Activated CD4-positive, alpha-beta T cell treated with anti-CD3 and anti-CD28 coated beads, Interleukin-10, Interleukin-2, amounts not matched to agents 100 ng/mL and 50 ng/mL, durations not matched to agents 16 hours and 8 hours (primary cell): ENCODE measurements at places on chromosomes 4 and X.
A peak's percentile ranks its signal among the peaks of the same experiment; 100 is the strongest.

DNA sequence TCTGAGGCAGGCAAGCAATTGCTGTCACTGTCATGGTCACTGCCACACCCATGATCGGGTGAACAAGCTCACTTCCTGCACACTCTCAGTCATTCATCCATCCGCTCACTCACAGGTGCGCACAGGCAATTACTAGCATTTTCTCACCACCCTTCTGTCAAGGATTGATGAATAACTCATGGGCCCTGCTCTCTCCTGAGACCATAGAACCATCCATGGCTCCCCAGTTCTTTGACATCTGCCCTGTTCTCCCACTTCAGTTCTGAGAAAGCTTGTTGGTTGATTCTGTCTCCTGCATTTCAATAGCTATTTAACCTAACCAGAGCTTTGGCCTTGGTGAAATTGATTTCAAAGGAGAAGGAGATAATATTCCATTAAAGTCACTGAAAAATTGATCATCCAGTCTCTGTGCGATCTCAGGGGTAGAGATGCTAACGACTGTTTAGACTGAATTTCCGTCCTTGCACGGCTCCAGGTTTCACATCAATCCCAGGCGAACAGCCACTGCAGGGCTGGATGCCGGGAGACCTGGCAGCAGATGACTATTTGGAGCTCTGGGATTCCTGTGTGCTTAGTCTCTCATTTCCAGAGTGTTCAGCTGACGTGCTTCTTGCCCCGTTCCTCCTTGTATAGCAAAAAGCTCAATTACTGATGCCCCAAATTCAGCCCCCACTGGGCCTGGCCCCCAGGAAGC lies 36.9 kb upstream of the ADRA2C start:
- no peak for DNase-seq

DNA sequence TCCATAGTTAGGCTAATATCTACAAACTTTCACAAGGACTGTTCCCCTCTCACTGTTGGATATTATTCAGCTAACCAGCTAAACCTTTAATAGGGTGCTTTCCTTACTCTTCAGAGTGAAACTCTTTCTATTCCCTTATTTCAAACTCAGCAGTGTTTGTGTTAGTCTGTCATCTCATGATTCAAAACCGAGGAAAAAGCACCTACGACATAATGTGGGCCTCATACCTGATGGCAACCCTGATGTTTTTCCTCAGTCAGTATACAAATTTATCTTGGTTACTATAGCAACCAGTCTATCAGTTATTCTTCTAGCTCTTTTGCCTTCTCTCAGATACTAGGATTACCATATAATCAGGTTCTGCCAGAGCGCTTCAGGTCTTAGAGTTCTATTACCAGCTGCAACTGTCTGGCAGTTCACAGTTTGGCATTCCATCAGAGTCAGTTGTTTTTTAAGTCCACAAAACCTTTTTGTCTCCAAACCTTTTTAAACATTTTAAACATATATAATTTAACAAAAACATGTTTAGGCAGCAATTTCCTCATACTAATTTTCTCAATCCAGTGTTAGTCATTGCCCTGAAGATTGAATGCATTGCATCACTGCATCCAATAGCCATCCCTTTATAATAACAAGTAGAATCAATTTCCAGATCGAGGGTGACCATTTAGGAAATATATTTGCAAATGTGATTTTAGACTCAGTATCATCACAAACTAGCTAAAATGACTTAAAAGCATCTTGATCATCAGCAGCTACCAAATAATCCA lies 7.4 kb downstream of the WDR44 start:
- DNase-seq = no peak

DNA sequence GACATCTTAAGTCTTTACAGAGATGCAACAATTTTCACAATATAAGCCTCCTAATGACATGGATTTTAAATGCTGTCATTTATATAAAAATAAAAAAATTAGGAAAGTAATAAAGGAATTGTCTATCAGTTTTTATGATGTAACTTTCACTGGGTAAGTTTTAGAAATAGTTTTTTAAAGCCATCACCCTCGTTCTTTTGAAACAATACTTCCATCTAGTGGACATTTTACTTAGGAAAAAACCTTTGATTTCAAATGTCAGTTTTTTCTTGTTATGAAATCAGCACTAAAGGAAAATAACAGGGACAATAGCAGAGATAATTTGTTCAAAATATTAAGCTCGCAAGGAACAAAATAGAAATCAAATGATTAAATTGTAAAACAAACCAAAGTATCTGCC lies 24.3 kb upstream of the NDNF start:
- DNase-seq = peak; percentile 28

DNA sequence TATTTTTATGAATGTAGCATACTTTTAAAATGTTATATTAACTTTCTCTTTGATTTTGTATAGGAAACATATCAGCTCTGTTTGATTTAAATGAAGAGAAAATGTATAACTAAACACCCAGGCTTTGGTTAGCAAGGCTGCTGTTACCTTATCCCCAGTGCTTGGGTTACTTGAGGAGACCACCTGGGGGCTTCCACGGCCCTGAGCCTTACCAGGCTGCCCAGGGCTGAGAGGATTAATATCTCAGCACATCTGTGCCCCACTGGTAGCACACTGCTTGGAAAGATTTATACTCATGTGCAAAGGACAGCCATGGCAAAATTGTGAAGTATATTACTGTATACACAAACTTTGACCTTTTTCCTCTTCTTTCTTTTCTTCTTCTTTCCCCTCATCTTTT lies 752.9 kb downstream of the RAPGEF2 start:
- no peak for DNase-seq

DNA sequence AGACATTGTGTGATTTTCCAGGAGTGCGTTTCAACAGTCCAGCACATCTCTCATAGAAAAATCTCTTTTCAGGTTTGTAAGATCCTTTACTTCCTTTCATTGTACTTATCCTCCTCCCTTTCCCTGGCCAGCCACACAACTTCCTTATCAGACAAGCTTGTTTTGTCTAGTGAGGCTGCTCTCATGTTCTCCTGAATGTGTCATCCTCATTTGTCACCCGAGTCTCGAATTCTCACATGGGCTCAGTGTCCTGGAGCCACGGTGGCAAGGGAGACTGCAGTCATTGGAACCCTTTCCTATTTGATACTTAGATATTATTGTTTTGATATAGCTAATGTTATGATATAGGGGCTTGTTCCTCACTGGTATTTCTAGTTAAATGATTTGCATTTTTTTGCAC lies 16.9 kb downstream of the SYNPO2 start:
- DNase-seq = no peak

DNA sequence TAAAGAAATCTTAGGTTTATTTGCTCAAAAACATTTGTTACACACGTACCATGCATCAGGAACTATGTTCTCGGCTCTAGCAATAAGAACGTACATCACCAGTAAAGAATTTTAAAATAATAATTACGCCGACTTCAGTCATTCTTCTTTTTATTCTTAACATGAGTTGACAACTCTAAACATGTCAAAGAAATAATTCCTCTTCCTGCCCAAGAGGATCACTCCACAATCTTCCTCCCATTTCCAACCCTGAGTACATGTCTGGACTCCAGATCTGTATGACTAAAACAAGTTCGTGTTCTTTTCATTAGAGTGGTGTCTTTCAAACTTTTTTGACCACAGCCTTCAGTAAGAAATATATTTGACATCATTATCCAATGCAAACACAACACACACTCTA lies 201.6 kb upstream of the GRIA3 start:
- no peak for DNase-seq
